ENCODE measurements at places on chromosomes 12 and 14.

DNA sequence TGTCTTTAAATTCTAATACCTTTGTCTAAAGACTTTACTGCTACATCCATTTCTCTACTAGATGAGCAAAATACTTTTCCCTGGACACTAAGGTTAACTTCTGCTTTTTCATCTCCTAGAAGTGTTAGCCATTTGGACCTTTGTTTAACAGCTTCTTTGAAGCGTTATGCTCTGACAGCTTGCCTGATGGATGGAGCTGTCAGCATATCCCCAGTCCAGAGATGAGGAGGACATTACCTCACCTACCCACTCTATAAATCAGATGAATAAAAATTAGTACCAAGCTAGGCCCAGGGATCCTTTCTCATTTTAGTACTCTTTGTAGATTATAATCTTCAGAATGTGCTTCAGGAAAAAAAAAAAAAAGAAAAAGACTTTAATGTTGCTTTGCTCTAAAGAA is 222.7 kb downstream of the PELI2 start:
- DNase-seq = no peak

DNA sequence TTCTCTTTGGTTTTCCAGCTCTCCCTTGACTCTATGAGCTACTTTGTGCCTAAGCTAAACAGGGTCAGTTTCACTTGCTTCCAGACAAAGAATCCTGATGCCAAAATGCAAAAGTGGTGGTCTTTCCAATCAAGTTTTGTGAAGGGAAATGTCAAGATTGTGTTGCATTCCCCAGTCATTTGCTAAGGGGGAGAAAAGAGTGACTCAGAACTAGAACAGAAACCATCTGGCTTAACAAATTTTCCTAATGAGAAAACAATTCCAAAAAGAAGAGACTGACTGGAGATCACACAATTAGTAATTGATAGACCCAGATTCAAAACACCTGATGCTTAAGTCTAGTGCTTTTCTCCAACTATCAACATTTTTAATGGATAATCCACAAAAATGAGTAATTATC is 235.1 kb upstream of the DIO2 start:
- DNase-seq = no peak

DNA sequence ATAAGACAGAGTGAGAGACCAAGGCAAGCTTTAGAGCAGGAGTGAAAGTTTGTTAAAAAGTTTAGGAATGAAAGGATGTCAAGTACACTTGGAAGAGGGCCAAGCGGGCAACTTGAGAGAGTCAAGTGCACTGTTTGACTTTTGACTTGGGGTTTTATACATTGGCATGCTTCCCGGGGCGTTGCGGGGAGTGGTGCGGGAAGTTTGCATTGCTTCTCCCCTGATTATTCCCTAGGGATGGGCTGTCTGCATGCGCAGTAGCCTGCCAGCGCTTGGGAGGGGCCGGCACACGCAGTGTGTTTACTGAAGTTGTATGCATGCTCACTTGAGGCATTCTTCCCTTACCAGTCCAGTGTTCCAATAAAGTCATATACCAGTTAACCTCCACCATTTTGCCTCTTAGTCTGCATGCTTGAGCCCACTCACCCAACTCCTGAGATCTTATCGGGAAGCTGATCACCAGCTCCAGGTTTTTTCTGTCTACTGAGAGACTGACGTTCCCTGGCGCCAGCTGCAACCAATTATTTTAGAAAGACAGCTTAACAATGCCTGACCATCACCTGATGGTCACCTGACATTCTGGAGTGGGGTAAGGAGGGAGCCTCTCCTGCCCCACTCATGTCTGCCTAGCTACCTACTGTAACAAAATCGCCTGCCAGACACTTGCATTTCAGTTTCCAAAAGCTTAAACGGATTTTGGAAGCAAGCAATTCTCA is 53.2 kb downstream of the DACT1 start:
- DNase-seq = no peak

GRCh38 chr12:110531741-110532333 is 29.7 kb downstream of the RAD9B start:
- DNase-seq = no peak

DNA sequence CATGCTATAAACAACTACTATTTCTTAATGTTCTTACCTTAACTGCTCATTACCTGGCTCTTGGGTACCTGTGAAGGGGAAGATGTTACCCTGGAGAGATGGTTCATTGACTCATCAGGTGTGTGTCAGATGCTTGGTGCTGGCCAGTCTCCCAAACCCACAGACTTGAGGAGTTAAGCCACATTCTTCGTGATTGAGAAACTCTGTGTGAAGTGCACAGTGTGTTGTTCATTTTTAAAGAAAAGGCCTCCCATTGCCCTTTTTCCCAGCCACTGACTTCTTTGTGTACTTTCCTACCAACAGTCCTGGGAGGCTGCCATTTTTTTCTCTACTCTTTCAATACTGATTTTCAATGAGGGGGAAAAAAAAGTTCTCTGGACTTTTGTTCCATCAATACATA is 3.2 kb downstream of the MGST1 start:
- DNase-seq = no peak

DNA sequence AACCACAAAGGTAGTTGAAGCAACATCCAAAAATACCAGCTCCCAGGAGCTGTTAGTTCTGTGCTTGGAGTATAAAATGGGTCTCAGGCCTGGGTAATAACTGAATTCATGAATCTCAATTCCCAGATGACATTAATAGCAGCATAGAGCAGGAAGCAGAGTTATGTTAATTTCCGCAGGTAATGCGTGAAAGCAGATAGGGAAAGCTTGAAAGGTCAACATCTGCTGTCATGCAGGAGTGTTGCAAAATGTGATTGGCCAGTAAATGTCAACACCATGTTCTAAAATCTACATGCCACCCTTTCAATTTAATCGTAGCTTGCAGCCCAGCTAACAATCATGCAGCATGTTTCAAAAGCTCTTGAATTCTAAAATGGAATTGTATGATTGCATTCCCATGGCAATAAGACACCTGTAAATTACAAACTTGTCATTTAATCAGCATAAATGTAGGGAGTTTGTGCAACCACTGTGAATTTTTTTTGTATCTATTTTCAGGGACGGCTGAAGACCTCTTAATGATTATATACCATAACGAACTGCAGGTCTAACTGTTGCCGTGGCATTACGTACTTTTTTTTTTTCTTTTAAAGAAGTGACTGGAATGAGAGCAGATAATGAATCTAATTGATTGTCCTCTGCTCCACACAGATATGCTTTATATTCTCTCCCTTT is 635.8 kb upstream of the FOXG1 start:
- no peak for DNase-seq
